ENCODE measurements at places on chromosomes 2 and 18.
A peak's percentile ranks its signal among the peaks of the same experiment; 100 is the strongest.

GRCh38 chr2:133157141-133157540 lies 411.1 kb downstream of the NCKAP5 start:
- DNase-seq, result no peak

DNA sequence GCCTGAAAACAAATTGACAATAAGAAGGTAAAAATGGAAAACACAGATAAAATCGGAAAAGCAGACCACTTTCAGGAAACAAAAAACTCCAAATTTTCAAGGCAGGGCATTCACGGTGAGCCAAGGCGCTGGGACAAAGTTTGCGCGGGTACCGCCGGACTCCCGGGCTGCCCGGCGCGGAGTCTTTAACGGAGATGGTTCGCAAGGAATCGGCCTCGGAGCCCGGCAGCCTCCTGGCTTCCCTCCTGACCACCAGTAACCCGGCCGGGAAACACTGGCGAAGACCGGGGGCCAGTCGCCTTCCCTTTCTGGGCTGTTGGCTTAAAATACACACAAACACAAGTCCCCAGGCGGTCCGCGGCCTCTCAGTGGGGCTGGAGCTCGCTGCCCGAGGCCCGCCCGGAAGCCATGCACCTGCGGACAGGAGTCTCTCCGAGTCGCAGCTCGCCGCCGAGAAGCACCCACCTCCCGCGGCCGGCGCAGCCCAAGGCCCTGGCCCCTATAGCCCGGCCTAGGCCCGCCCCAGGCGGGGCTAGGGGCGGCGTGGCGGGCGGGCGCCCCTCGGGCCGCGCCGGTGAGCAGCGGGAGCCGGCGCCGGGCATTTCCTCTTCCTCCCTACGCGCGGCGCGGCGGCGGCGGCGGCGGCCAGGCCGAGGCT lies 622 bp upstream of the KCMF1 start:
- peak; percentile 60 for DNase-seq

GRCh38 chr2:12704378-12704777 lies 12.4 kb upstream of the TRIB2 start:
- no peak for DNase-seq

- no peak for DNase-seq
Observed at GRCh38 chr2:68152681-68153347, 4.9 kb upstream of the PNO1 start.
